Activated T-helper 1 cell treated with anti-CD3 and anti-CD28 coated beads, Interleukin-2, amount 50 U/mL, for 16 hours (primary cell): ENCODE measurements at places on chromosomes 12 and 14.

GRCh38 chr14:69204753-69205152 lies 13.5 kb downstream of the EXD2 start:
- no peak for DNase-seq

DNA sequence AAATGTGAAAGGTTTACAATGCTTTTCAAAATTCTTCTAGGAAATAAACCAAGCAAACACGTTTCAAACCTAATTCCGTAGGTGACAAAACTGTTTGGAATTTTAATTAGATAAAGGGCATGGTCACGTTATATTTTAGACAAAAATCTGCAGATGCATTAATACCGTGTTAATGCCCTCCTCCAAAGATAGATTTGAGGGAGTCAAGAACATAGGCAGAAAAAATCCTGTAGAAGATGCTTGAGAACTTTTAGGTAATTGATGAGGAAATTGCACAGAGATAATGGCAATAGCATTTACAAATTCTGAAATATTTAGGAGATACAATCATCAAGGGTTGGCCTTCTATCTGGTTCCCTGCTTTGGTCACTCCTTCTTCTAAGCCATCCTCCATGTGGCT lies 212.6 kb downstream of the TMTC3 start:
- no peak for DNase-seq

- DNase-seq: no peak
Measured at GRCh38 chr12:53530920-53531319, 23.6 kb upstream of the NPFF start.

DNA sequence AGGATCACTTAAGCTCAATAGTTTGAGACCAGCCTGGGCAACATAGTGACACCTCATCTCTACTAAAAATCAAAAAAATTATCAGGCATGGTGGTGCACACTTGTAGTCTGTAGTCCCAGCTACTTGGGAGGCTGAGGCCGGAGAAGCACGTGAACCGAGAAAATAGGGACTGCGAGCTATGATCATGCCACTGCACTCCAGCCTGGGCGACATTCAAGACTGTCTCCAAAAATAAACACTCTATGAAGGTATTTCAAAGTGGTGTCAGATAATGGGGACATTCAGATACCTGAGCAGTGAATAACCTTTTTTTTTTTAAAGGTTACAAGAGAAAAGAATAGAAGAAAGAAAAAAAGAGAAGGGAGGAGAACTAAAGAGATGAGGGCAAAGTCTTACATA lies 98.1 kb downstream of the MED13L start:
- DNase-seq: no peak

- DNase-seq: no peak
Measured at GRCh38 chr14:100143523-100143922, 15.9 kb downstream of the DEGS2 start.

DNA sequence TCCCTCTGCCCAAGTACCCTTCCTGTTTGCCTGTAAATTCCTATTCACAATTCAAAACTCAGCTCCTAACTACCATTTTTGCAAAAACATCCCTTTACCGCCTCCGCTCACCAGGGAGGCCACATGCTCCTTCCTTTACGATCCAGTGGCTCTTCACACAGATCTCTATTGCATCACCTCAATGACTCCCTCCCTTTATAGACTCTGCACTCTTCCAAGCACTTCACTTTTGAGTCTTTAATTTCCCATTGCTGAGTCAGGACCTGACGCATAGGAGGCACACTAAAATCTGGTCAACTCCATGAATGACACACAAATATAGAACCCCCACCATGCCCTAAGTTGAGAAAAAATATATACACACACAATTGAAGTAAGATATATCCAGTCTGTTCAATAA lies 45.9 kb downstream of the PPP1R13B start:
- no peak for DNase-seq

DNA sequence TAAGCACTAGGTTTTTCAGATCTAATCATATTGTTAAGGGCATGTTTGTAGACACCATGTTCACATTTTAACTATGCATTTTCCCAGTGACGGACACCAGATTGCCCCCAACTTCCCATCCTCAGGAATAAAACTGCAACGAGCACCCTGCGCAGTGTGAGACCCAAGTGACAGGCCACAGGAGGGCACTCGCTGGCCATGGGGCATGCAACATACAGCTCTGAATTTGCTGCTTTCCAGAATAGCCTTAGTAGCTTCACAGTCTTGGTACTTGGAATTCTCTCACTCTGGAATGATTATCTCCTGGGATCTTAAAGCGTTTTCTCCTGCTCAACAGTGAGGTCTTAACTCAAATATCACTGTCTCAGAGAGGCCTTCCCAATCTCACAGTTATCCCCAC lies 972 bp upstream of the DDX47 start:
- DNase-seq: no peak

- DNase-seq: no peak
Measured at GRCh38 chr12:16523951-16524331, 82.0 kb downstream of the LMO3 start.

- no peak for DNase-seq
Measured at GRCh38 chr12:49068879-49069506, 786 bp downstream of the RHEBL1 start.

GRCh38 chr12:120417917-120418580 lies 19.9 kb upstream of the COX6A1 start:
- no peak for DNase-seq

GRCh38 chr12:68766646-68767045 lies 20.7 kb downstream of the SLC35E3 start:
- no peak for DNase-seq

GRCh38 chr12:5882511-5883190 lies 62.4 kb downstream of the ANO2 start:
- no peak for DNase-seq

DNA sequence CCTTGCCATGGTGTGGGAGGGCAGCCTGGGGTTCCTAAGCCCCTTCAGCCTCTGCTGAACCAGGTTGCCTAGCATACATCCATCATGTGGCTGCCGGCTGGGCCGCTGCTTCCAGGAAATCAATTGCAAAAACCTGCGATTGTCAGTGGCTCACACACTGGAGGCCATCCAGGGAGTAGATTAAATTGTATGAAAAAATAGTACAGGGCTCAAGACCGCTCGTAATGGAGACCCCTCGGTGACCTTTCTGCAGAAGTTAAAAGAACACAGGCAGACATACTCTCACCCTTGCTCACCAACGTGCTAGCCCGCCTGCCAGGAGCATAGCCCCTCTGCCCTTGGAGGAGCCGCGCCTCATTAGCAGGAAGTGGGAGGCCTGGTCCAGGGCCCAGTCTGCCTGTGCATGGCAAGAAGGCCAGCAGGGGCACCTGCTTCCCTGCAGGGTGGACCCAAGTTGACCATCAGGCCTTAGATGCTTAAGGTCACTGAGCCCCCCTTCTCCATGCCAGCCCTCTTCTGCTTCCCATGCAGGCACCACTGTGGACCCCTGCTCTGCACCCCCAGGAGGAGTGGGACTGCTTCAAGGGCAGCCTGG lies 31.4 kb upstream of the CIPC start:
- DNase-seq: no peak

DNA sequence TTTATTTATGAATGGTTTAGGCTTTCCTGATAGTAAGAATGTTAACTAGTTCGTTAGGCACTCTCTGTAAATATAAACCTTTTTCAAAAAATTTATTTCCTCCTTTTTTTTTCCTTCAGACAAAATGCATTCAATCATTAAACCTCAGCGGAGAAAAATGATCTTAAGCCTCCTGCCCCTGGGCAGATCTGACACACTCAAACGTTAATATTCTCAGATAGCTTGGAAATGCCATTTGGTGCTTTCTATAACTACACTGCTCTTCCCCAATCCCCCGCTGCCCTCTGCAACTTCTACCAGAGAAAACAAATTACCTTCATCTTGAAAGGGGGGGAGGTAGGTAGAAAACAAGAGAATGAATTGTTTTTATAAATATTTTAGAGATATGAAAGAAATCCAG lies 521.2 kb downstream of the MED13L start:
- no peak for DNase-seq

GRCh38 chr14:50860478-50861086 lies 11.3 kb upstream of the ABHD12B start:
- DNase-seq: peak; percentile 87

- DNase-seq: no peak
Measured at GRCh38 chr14:67837011-67837624, 17.5 kb downstream of the RAD51B start.

- no peak for DNase-seq
Measured at GRCh38 chr12:34397591-34398365, 375.5 kb downstream of the ALG10 start.

DNA sequence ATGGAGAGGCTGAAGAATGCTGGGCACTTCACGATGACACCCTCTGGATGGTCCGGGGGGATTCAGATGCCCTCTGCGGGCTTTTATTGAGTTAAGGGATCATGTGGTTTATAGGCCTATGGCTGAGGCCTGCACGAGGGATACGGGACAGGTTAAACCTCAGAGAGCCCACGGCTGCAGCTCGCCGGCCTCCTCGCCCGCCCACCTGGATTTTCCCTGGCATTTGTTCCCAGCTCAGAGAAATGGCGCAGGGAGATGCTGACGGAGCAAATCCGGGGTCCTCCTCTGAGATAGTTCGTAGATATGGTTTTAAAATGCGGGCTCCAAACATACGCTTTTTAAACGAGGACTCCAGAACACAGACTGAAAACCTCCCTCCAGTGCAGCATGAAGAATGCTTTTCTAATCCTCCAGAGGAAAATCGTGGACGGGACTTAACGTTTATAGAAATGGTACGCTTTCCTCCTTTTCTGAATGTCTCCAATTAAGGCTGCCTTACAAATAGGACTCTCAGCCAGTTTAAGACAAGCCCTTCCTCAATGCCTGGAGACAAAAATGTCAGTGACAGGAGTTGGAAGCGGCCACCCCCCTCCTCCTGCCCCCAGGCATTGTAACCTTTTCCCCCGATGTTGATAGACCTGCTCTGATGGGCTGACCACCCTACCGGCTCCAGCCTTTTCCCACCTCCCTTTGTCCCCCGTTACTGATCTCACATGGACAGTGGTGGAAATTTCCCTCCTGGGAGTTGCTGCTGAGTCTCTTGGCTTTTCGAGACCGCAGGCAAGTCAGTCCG lies 16.6 kb downstream of the CCND2 start:
- DNase-seq: no peak

- no peak for DNase-seq
Measured at GRCh38 chr12:78208092-78208491, 377.4 kb downstream of the NAV3 start.

DNA sequence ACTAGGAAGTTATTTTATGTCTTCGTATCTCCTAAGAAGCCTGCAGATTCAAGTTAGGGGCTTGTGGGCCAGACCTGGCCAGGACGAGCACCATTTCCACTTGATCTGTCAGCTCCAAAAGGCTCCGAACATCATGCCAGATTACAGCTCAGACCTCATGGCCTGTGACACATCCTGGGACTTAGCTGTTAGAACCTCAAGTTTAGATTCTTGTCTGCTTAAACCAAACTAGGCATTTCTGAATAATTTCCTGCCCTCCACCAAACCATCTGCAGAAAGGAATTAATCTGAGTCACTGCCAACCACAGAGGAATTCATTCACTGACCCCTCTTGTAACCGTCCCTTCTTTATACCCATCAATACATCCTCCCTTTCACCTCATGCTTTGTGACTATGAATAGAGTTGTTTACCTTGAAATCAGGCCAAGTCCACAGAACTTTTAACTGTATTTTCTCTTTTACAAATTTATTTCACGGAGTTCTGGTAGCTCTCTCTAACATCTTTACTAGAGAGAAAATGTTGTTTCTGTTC lies 120.3 kb downstream of the FBXL14 start:
- DNase-seq: no peak

DNA sequence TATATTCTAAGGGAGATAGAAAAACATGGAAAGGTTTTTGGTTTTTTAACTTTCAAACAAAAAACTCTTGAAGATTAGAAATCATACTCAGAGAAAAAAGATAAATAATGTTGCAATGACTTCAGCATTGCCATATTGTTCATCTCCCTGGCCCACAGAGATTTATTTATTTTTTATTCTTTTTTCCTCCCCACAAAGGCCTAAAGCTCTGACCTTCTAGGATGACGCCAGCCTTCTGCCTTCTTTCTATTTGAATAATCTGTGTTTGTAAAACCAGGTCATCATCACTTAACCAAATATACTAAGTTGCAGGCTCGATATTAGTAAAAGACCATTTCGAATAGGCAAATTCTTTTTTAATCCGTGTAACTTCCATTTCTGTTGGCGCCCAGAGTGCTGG lies 4.4 kb upstream of the DCP1B start:
- no peak for DNase-seq

DNA sequence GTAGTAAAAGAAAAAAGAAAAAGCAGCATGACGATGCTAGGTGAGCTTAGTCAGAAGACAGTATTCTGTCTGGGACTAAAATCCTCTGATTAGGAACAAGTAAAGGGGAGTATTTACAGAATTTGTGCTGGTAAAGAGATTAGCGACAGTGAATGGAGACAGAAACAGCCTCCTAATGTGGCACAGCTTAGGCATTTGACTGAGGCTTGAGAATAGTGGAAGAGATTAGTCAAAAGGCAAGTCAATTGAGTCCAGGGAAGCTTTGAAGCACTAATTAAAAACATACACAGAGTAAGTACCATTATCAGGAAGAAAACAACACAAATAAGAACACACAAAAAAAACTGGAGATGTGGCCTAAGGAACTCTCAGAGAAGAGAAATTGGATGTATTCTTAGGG lies 131.9 kb upstream of the CLEC14A start:
- no peak for DNase-seq

DNA sequence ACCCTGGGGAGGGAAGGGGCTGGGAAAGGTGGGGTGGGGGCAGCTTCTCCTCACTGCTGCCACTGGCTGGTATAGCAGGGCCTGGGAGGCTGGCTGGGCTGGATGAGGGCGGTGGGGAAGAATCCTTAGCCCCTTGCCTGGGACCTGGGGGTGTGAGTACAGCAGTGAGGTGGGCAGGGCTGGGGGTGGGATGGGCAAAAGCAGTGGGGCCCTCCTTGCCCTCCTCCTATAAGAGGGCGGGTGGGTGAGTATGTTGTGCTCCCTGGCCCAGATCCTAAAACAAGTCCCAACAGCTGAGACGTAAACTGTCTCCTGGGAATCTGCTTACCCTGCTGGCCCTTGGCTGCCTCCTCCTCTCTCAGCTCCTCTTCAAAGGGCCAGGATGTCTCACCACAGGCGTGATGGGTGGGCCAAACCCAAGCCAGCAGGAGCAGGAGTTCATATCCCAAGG lies 2.2 kb downstream of the NCKAP5L start:
- DNase-seq: no peak

DNA sequence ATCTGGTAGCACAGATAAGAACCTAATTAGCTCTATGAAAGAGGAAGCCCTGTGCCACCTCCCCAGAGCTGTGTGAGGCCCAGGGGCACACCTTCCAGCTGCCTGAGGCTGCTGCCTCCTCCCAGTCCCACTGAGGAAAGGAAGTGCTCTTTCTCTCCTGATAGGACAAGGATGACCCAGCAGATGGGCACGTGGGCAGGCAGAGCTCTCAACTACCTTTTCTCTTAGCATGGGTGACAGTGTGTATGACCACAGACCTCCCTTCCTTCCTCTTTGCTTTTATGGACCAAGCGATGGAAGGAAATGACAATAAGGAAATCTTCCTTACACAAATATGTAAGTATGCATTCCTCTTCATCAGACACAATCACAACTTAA lies 127.6 kb upstream of the AMIGO2 start:
- DNase-seq: no peak

DNA sequence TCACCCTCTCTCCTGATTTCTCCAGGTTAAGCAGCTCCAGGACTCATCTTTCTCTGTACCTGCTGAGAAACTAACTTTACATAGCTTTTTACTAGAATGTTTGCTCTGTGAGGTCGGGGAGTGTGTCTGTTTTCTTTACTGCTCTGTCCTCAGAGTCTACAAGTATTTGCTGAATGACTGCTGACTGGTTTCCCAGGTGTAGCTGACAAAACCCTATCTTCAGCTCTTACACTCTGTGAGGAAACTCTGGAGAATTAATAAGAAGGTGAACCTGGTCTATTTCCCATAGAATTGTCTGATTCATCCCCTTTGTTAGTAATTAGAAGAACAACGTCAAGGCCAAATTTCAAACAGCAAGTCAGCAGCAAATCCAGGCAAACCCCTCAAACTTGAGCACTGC lies 226.8 kb downstream of the ZFP36L1 start:
- DNase-seq: no peak
